Glomerular endothelial cell (primary cell): ENCODE measurements at places on chromosomes 4 and X. TPM values are rescaled to one million over a fixed set of nuclear protein-coding genes. Genes with fewer than 3 reads are reported as not detected.

Gene FAM241A
- 14.6 and 15.7 TPM in 2 replicates for total RNA-seq

Gene PABPC1L2A
- not detected in 2 replicates for total RNA-seq

Gene EGFL6
- not detected in 2 replicates for total RNA-seq

Gene CENPVL2
- total RNA-seq = not detected in 2 replicates

Gene ZCCHC13
- total RNA-seq = not detected in 2 replicates

Gene EXOSC9
- 27.8 and 32.0 TPM in 2 replicates for total RNA-seq

Gene CSAG3
- total RNA-seq = not detected in 2 replicates

Gene CTAG1A
- total RNA-seq = not detected in 2 replicates

Gene RHOXF2
- total RNA-seq = not detected in 2 replicates

Gene CITED1
- 0.29 TPM in 1 of 2 replicates, not detected in the other for total RNA-seq

Gene NDST4
- total RNA-seq = not detected in 2 replicates

Gene GC
- total RNA-seq = not detected in 2 replicates

Gene CDKL2
- total RNA-seq = 2.1 and 2.8 TPM in 2 replicates

Gene KIAA1210
- total RNA-seq = not detected in 2 replicates

Gene RPA4
- 0.87 and 2.3 TPM in 2 replicates for total RNA-seq

Gene FAAH2
- 0.15 TPM in 1 of 2 replicates, not detected in the other for total RNA-seq

Gene PABPC1L2B
- total RNA-seq = not detected in 2 replicates

Gene FRMPD3
- not detected in 2 replicates for total RNA-seq

Gene ADGRG4
- total RNA-seq = 0.29 and 0.47 TPM in 2 replicates

Gene SLC6A14
- total RNA-seq = not detected in 2 replicates

Gene SPANXN4
- total RNA-seq = not detected in 2 replicates

Gene BTK
- not detected in 2 replicates for total RNA-seq

Gene F8A2
- not detected in 2 replicates for total RNA-seq

Gene NXF2B
- total RNA-seq = not detected in 2 replicates

Gene PRSS48
- total RNA-seq = not detected in 2 replicates

Gene ATOH1
- total RNA-seq = not detected in 2 replicates

Gene UGT2B15
- total RNA-seq = not detected in 2 replicates

Gene NPY5R
- total RNA-seq = not detected in 2 replicates

Gene GPRIN3
- 5.5 and 22.9 TPM in 2 replicates for total RNA-seq

Gene TRAPPC2
- total RNA-seq = 12.3 and 14.2 TPM in 2 replicates

Gene LUZP4
- not detected in 2 replicates for total RNA-seq
